ENCODE measurements at places on chromosomes 3 and 15.

- peak; percentile 58 for DNase-seq
- peak overlapping the region; percentile 61 for H3K27ac ChIP-seq
- peak overlapping the region; percentile 82 for H3K4me3 ChIP-seq
- peaks cover 49% of the 10 kb centered on the region for H3K27me3 ChIP-seq
Observed at GRCh38 chr15:40441565-40442531, 1.1 kb downstream of the BAHD1 start.

- H3K4me3 ChIP-seq = no peak overlapping the region
- no peak overlapping the region for H3K27ac ChIP-seq
- H3K27me3 ChIP-seq = no peaks in the 10 kb centered on the region
- no peaks in the 10 kb centered on the region for H3K4me1 ChIP-seq
- DNase-seq = no peak
Observed at GRCh38 chr3:156525808-156526207, 29.1 kb downstream of the SSR3 start.

GRCh38 chr3:56630966-56631365 lies 52.1 kb downstream of the TASOR start:
- no peak overlapping the region for H3K27ac ChIP-seq
- peaks cover 44% of the 10 kb centered on the region for H3K36me3 ChIP-seq
- no peak for DNase-seq
- H3K27me3 ChIP-seq = no peaks in the 10 kb centered on the region
- H3K4me3 ChIP-seq = no peak overlapping the region

DNA sequence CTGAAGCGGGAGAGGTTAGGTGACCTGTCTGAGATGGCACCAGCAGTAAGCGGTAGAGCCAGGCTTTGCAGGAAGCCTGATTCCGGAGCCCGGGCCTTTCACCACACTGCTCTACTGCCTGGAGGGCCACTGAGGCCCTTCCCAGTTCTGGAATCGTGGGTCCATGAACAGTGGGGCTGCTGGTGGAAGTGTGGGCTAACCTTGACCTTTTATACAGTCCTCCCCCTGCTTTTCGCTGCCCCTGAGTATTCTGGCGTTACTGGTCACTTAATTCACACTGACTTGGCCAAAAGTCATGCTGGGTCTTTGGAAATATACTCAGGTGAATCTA lies 2.6 kb upstream of the ABTB1 start:
- H3K27me3 ChIP-seq = no peaks in the 10 kb centered on the region
- H3K27ac ChIP-seq = no peak overlapping the region
- H3K4me3 ChIP-seq = peak overlapping the region; percentile 63
- H3K36me3 ChIP-seq = peaks cover 10% of the 10 kb centered on the region
- peaks cover 9% of the 10 kb centered on the region for H3K4me1 ChIP-seq

DNA sequence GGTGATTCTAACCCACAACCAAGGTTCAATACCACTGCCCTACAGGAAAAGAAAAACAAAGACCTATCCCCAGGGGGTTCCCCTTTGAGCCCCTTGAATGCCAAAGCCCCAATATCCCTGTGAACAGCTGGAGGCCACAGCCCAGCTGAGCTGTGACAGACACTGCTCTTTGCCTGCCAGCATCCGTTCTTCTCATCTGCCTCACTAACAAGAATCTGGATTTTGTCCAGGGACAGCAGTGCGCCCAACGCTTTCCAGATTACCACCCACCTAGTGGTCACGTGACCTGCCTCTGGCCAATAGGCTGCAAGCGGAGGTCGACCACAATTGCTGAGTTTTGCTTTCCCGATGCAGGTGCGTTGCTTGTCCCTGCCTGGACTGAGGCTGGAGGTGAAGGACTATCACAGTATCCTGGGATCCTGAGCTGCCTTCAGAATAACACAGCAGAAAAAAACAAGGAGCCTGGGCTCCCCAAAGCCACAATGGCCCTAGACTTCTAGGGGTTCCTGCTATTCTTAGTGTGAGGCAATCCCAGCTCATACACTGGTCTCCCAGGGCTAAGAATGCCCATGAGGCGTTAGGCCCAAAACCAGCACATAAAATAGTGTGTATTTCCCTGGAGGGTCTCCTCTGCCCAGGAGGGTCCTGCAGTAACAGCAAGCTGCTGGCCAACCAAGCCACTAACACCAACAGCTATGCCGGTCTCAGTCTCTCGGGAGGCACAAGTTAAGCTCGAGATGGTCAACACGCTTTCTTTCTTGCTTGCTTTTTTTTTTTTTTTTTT lies 13.8 kb downstream of the BDH1 start:
- H3K27ac ChIP-seq = no peak overlapping the region
- H3K4me3 ChIP-seq = no peak overlapping the region
- H3K4me1 ChIP-seq = peaks cover 22% of the 10 kb centered on the region
- no peaks in the 10 kb centered on the region for H3K36me3 ChIP-seq
- peak; percentile 62 for DNase-seq

GRCh38 chr3:57893156-57893555 lies 115.1 kb upstream of the FLNB start:
- no peaks in the 10 kb centered on the region for H3K27me3 ChIP-seq
- H3K36me3 ChIP-seq = peaks cover 19% of the 10 kb centered on the region
- H3K4me1 ChIP-seq = peaks cover 4% of the 10 kb centered on the region
- H3K27ac ChIP-seq = no peak overlapping the region

DNA sequence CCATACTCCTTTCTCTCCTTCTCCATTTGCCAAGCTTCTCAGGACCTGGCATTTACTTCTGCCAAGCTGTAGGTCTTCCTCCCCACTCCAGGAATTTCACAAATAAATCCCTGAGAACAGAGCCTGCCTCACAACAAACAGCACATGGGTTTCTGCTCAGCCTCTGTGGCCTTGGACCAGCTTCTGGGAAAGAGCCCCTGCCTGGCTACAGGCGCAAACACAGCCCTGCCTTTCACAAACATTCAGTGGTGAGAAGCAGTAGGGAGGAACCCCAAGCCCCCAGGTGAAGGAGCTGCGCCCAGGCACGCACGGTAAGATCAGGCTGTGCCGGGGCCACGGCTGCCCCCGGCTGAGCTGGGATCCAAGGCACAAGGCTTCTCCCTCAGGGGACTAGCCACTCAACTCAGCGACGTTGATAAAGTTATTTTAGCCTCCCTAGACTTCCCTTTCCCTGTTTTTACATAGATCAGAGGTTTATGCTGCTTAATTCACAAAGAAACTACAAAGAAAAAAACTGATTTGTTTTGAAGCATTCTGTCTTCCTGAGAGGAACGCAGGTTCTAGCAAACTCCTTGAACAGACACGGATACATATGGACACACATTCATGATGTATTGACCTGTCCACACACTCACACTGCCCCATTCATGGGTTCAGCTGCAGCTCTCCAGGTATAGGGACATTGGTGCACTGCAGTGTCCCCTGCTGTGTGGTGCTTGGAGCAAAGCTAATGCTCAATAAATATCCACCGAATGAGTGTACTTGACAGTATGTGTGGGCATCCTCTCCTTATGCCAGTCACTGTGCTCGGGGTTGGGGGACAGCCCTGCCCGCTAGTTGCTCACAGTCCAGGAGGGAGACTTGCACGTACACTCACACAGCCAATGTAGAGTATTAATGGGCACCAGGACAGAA lies 25.4 kb downstream of the HES1 start:
- peak; percentile 50 for DNase-seq
- H3K27ac ChIP-seq = peak overlapping the region; percentile 97
- H3K4me3 ChIP-seq = peak overlapping the region; percentile 7
- H3K4me1 ChIP-seq = peaks cover 65% of the 10 kb centered on the region
- no peaks in the 10 kb centered on the region for H3K27me3 ChIP-seq
- no peaks in the 10 kb centered on the region for H3K36me3 ChIP-seq

GRCh38 chr3:128485282-128486204 lies 7.5 kb downstream of the GATA2 start:
- no peak for DNase-seq
- H3K27ac ChIP-seq = no peak overlapping the region
- peaks cover 50% of the 10 kb centered on the region for H3K4me1 ChIP-seq
- peak overlapping the region; percentile 94 for H3K4me3 ChIP-seq
- peaks cover 7% of the 10 kb centered on the region for H3K36me3 ChIP-seq

DNA sequence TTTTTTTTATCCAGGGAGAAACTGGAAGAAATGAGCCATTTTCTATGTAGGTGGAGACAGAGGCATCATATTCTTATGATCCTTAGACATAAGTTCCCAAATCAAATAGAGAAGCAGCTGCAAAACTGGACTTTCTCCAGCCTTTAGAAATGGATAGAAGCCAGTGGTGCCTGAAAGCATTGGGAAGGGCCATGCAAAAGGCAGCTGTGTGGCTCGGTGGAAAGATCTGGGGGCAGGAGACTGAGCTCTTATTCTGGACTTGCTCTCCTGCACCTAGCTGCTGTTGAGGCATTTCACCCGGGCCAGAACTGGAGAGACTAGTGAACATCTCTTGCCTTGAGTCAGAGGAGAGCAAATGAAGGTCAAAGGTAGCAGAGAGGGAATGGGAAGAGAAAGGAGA lies 73.1 kb downstream of the TFG start:
- no peak for DNase-seq
- peaks cover 3% of the 10 kb centered on the region for H3K36me3 ChIP-seq
- H3K27ac ChIP-seq = no peak overlapping the region
- no peaks in the 10 kb centered on the region for H3K27me3 ChIP-seq

DNA sequence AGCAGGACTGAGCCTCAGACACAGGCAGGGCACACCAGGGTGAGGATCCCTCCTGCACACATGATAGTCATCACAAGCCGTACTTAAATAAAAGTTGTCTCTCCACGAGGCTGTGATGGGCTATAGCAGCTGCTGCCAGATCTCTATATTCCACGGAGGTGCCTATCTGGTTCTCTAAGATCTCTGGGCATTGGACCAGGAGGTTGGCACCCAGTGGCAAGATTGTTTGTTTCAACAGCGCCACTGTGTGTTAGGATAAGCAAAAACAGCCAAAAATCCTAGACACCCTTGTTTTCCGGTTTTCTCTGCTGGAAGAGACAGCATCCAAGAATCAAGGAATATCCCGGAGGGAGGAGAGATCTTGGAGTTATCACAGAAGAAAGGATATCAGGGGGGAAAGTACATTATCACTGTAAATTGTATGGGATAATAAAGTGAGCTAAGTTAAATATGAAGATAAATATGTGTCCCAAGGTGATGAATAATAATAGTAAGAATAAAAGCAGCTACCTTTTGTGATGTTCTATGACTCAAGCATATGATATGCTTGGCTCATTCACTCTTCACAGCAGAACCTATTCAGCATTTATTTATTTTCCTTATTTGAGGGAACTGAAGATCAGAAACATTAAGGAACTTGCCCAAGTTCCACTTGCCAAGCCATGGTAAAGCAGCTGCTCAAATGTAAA lies 90.6 kb upstream of the AKAP13 start:
- H3K27ac ChIP-seq = no peak overlapping the region
- H3K4me1 ChIP-seq = peaks cover 10% of the 10 kb centered on the region
- no peak for DNase-seq
- H3K4me3 ChIP-seq = no peak overlapping the region
- peaks cover 31% of the 10 kb centered on the region for H3K27me3 ChIP-seq

DNA sequence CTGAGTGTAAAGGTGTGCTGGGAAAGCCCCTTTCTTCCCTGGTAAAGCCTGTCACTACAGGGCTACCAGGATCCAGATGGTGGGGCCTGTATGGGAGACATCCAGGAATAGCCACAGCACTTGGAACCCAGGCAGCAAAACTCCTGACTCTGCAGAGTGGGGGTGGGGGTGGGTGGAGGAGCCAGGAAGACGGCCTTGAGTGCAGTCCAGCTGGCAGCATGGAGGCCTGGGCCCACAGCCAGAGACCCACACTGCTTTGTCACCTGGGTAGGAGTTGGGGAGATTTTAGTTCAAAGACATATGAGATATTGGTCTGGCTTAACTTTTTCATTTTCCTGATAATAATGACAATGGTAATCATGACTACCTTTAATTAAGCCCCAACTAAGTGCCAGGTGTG lies 116.7 kb upstream of the MRPS22 start:
- peaks cover 6% of the 10 kb centered on the region for H3K27me3 ChIP-seq
- no peak overlapping the region for H3K4me3 ChIP-seq

DNA sequence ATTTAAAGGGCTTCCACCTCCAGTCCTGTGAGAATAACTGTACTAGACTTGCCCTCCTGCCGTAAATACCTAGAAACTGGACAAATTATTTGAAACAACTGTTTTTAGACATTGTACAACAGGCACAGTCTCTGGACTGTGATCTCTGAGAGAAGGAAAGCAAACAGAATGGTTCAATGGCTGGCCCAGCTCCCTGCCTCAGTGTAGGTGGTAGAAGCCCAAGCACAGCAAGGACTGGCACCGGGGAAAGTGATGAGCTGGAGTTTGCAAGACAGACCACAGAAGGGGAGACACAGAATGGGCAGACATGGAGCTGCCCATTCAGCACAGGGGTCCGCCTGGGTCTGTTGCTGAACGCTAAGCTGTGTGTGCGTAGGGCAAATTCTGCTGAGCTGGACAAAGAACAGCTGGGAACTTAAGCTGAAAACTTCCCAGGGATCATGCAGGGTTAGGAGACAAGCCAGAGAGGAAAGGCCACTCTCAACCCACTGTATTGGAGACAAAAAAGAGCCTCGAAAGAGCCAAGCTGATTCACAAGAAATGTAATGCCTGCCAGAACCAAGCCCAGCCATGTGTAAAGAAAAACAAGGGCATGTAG lies 52.6 kb upstream of the SEC61A1 start:
- no peaks in the 10 kb centered on the region for H3K36me3 ChIP-seq
- no peaks in the 10 kb centered on the region for H3K4me1 ChIP-seq
- no peak overlapping the region for H3K4me3 ChIP-seq
- no peak overlapping the region for H3K27ac ChIP-seq

GRCh38 chr15:58247855-58248842 lies 110.0 kb downstream of the AQP9 start:
- no peak overlapping the region for H3K27ac ChIP-seq
- no peak overlapping the region for H3K4me3 ChIP-seq
- H3K27me3 ChIP-seq = peaks cover 34% of the 10 kb centered on the region
- no peak for DNase-seq
- peaks cover 27% of the 10 kb centered on the region for H3K4me1 ChIP-seq

- no peak overlapping the region for H3K27ac ChIP-seq
- no peak overlapping the region for H3K4me3 ChIP-seq
- peaks cover 10% of the 10 kb centered on the region for H3K27me3 ChIP-seq
- no peaks in the 10 kb centered on the region for H3K4me1 ChIP-seq
Observed at GRCh38 chr3:187242900-187243299, 45.6 kb downstream of the RTP1 start.

GRCh38 chr3:81500039-81500438 lies 261.4 kb downstream of the GBE1 start:
- H3K27me3 ChIP-seq = no peaks in the 10 kb centered on the region
- H3K4me1 ChIP-seq = peaks cover 27% of the 10 kb centered on the region
- H3K36me3 ChIP-seq = no peaks in the 10 kb centered on the region
